ENCODE measurements at places on chromosomes 5 and 9. TPM values are rescaled to one million over a fixed set of nuclear protein-coding genes. Genes with fewer than 3 reads are reported as not detected.

Gene SLC6A19
- 14.4 TPM for total RNA-seq

DNA sequence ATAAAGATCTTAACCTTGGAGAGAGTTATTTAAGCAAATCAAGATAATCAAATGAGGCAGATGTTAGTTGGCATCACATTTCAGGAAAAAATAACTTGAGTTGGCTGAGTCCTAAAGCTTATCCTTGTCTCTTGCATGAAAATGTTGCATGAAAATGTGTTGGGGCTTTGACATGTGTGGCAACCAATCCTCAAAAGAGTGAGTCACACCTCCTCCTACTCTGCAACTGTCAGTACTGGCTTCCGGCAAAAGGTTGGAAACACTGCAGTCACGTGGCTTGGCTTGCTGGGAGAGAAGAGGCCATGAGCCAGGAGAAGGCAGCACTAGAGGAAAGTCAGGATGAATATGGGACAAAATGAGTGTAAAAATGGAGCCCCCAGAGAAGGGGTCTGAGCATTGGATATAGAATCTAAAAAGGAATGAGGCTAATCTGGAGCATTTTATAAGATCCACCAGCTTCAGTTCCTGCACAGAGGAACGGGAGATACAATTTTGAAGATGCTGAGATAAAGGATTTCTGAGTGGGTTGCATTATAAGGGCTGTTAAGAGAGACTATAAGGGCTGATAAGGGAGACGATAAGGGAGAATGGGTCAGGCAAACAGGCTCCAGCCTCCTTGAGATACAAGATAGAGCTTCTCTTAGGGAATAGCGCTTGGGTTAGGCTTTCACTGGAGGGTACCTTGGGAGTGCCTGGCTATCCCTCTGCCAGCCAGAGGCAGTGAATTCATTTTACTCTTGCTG lies 43.1 kb downstream of the SPATA31D1 start:
- DNase-seq, result no peak

DNA sequence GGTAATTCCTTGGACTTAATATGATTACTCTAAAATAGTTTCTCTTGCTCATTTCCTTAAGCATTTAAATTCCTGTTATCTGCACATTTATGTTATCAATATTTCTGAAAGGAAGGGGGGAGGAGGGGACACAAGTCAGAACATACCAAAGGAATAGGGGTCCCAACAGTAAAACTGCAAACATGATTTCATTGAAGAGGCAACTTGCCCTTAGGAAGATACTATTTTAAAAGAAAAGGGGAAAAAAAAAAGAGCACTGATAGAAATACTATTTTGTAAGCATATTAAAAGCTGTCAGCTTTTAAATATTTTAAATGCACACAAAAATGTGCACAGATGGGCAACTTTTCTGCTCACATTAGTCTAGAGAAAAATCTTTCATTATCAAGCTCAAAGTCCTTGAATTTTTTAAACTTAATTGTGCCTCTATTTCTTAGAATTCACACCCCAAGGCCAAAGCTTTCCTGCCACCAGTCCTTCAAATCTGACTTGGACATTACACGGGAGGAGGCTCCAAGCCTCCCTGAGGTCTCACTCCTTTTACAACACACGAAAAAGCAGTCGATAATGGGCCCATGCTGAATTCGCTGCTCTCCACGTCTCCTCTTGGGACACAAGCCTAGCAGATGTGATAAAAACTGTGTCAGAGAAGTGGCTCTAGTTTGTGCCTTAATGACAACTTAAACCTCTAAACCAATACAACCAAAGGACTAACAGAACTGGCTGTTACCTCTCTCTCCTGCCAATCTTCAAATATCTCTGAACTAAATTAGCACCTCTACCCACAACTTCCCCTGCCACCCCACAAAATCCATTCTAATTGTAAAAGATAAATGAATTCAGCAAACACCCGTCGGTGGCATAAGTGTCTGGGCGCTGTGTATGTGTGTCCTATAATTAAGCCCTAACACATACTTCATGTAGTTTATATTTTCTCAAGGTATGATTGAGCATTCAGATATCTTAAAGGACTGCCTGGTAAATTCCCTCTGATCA lies 154.3 kb downstream of the DENND1A start:
- DNase-seq, result no peak

DNA sequence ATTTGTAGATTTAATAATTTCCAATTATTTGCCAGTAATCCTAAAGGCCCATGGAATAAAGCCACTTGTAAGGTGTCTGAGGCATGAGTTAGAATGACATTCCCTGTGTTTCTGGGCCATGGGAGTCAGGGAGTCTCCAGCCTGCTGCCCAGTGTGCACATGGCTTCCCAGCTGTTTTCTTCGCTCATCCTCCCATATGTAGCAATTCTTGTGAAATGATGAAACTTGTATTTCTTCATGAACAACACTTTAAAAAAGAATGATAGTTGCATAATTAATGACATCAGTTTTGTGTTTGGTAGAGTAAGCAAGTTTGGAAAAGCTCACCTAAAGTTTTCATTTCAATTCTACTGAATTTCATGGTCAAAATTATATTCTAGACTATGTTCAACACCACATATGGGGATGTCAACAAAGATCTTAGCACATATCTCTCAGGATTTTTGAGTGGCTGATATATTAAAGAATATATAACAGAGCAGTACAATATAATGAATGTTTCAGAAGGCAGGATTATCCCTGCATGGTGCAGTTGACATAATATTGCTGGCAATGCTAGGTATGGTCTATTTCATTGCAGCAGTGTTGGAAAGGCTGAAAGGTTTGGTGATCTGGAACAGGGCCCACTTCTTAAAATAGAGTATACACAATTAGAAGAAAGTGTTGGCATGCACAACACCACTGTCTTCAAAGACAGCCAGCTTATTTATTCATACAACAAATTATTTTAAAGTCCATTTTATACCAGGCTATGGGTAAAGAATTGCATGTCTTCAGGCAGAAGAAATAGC lies 44.7 kb downstream of the GRIN3A start:
- DNase-seq, result no peak

GRCh38 chr5:38208782-38209378 lies 49.5 kb upstream of the EGFLAM start:
- no peak for DNase-seq

DNA sequence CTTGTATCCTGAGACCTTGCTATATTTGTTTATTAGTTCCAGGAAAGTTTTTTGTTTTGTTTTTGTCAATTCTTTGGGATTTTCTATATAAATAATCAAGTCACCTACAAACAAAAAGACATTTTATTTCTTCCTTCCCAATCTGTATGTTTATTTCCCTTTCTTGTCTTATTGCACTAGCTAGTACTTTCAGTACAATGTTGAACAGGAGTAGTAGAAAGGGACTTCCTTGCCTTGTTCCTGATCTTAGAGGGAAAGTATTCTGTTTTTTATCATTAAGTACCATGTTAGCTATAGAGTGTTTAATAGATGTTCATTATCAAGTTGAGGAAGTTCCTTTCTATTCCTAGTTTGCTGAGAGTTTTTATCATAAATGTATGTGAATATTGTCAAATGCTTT lies 119.5 kb upstream of the TLE4 start:
- DNase-seq, result no peak

Data from mucosa of descending colon (tissue), 3 donors.